ENCODE measurements at places on chromosomes 6 and 20.

DNA sequence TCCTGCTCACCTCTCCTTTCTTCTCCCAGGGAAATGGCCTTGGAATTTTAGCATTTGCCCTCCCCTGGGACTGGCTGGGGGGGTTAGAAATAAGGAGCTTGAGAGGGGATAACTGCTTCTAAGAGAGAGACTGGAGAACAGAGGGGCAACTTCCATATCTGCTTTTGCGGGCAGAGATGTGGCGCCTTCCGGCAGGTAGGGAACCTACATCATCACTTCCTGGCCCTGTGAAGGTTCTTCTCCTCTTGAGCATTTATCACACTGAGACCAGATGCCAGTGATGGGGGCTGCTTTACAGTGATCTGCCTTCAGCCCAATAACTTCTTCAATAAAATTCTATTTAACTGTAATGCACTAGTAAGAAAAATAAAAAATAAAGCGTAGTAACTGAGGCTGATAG is 48.1 kb downstream of the TBC1D7 start:
- DNase-seq, result no peak

- DNase-seq, result no peak
These were observed 96.3 kb downstream of the PRDM1 start for GRCh38 chr6:106182455-106182854.

DNA sequence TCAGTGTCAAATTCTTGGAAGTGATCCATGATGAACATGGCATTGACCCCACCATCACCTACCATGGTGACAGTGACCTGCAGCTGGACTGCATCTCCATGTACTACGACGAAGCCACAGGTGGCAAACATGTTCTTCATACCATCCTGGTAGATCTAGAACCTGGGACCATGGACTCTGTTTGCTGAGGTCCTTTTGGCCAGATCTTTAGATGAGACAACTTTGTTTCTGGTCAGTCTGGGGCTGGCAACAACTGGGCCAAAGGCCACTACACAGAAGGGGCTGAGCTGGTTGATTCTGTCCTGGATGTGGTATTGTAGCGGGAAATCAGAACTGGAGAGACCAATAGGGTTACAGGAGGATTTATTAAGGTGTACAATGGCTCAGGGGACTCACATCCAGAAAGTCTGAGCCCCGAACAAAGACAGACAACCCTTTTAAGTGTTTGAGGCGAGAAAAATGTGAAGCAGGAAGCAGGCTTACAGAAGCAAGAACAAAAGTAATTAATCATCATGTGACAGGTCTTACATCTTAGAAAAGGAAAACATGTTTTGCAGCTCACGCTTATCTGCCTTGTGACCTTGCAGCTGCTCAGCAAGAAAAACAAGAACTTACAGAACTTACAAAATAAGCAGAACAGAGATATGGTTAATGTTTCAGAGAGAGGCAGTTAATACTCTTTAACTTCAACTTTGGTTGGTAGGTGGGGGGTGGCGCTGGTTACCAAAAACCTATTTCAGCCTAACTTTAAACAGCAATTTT is 58.8 kb upstream of the MOCS1 start:
- DNase-seq, result no peak

GRCh38 chr6:107805504-107805903 is 18.6 kb downstream of the SCML4 start:
- DNase-seq, result no peak
